Foreskin keratinocyte (primary cell): ENCODE measurements at places on chromosomes 1 and 21. TPM values are rescaled to one million over a fixed set of nuclear protein-coding genes. Genes with fewer than 3 reads are reported as not detected.

DNA sequence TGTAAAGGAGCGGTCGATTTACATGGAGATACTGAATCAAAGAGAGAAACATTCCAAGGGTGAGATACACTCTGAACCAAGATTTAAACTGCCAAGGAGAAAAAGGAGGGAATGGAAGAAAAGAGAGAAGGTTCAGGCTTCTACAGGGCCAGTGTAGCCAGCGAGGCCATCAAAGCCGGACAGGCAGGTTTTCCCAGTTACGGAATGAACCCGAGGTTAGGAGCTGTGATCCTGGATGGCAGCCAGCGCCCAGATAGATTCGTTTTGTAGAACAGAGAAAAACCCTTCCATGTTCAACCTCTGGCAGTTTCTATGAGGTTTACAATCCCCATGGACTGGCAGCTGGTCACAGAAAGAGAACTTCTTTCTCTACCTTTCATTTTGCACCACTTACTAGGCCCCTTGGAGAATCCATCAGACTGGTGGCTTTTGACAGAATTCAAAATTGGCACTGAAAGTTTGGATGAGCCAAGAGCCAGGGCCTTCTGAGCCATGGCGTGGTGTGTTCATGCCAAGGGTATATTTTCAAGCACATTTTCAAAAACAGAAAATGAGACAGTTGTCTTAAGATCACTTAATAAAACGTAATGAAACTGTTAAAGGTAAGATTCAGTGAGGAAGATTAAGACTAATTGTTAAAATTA, 171.5 kb downstream of the RUNX1 start:
- no peak for DNase-seq

DNA sequence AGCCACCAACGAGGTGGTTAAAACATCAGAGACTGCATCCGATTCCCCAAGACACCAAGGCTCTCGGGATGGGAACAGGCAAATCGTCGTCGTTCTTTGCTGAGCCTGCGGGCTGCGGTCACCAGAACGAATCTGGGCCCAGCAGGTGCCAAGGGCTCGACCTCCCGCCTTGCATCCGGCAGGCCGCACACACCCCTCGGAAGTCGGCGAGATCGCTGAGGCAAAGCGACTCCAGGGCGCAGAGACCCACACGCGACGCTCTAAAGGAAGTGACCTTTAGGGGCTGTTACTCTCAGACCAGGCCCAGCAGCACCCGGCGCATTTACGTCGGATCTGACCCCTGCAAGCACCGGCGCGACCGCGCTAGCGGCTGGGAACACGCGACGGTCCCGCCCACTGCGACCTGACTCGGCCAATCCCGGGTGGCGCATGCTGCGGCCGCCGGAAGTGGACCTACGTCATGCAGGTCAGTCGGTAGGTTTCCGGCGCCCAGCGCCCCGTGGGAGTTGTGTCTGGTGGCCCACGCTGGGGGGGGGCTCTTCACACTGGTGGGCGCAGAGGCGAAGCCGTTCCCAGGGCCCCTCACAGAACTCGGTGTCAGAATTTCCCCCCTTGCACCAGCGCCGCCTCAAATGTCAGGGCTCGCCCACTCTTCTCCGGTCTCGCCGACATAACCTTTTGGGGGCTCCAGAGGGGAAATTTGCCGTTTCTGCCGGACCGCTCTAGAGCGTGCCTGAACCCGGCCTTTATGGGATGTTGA, 7.5 kb upstream of the PARK7 start:
- DNase-seq, result peak; percentile 62

GRCh38 chr1:16612332-16613172, 812 bp downstream of the NBPF1 start:
- DNase-seq, result peak; percentile 91

DNA sequence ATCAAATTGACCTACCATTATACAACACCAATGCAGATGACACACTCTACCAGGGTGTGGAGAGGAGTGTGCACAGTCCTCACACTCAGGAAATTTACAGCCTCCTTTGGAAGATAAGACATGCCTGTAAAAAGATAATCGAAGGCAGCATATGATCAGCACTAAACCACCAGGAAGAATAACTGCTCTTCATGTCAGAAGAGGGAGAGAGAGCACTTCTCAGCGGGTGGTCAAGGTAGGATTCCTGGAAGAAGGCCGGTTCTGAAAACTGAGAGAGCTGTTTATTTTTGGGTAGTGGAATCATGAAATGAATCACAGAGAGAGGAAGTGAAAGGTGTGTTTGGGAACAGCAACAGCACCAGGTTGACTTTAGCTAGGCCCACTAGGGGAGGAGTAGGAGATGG, 14.0 kb upstream of the ZNF697 start:
- DNase-seq, result no peak

- DNase-seq, result no peak
Observed at GRCh38 chr1:199472018-199472417, 555.5 kb upstream of the NR5A2 start.

- no peak for DNase-seq
Observed at GRCh38 chr1:116270316-116271057, 102.6 kb upstream of the ATP1A1 start.

DNA sequence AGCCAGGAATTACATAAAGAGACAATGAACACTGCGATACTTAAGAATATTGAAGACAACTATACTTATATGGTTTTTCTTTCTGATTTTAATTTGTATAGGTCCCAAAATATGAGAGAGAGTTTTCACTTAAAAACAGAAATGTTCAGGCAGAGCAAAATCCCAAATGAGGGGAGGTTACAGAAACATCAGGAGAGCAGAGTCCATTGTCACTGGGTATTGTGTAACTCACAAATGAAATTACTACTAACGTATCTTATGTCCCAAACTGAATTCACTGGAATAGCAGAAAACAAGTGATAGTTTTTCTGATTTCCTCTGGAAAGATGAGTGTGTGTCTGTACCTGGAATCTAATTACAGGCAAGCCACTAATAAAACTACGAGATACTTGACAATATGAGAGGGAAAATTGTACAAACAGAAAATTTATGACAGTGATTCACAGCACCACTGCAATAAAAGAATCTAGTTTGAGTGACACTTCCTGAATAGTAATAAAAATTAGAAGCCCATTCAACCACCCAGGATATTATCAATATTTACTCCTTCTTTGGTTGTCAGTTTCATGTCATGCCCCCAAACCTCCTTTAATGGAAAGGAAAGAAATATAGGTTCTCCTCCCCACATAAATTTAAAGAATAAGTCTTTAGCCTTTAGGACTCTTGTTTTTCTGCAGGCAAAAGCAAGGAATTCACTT, 522.6 kb downstream of the ADGRL2 start:
- no peak for DNase-seq

GRCh38 chr1:23589585-23589986, 30.3 kb upstream of the ID3 start:
- no peak for DNase-seq

GRCh38 chr1:26468911-26469310, 3.3 kb upstream of the HMGN2 start:
- no peak for DNase-seq

DNA sequence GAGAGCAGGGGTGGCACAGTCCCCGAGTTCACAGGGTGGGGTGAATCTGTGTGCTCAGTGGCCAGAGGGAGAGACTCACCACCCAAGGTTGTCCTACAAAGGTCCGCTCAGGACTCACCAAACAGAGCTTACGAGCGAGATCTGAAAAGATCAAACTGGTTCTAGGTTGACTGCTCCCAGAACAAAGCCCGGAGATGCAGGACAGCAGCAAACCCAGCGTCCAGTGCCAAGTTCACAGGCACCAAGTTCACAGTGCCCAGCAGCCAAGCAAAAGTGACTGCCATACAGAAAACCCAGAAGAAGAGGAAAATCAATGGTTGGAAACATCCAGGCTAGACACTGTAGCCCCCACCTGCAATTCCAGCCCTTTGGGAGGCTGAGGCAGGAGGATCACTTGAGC, 35.7 kb downstream of the AGPAT3 start:
- no peak for DNase-seq

DNA sequence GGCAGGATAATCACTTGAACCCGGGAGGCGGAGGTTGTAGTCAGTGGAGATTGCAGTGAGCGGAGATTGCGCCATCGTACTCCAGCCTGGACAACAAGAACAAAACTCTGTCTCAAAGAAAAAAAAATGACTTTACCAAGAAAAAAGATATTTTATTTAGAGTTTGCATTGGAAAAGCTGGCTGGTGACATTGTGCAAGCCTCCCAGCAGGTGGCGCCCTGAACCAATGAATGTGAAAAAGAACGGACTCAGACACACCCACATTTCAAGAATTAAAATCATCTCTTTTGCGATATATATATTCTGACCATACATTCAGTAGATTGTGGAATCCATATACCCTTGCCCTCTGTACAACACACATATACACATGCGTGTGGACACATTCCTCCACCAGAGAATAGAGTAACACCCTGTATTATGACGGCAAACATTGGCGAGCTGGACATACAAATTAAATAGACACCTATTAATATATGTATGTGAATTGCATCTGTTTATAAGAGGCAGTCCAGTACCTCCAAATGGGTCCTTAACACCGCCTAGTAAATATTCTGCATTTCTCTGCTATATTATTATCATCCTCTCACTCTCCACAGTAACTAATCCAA, 39.0 kb upstream of the CADM3 start:
- no peak for DNase-seq

- DNase-seq, result no peak
Observed at GRCh38 chr1:216293683-216294082, 129.6 kb downstream of the USH2A start.

DNA sequence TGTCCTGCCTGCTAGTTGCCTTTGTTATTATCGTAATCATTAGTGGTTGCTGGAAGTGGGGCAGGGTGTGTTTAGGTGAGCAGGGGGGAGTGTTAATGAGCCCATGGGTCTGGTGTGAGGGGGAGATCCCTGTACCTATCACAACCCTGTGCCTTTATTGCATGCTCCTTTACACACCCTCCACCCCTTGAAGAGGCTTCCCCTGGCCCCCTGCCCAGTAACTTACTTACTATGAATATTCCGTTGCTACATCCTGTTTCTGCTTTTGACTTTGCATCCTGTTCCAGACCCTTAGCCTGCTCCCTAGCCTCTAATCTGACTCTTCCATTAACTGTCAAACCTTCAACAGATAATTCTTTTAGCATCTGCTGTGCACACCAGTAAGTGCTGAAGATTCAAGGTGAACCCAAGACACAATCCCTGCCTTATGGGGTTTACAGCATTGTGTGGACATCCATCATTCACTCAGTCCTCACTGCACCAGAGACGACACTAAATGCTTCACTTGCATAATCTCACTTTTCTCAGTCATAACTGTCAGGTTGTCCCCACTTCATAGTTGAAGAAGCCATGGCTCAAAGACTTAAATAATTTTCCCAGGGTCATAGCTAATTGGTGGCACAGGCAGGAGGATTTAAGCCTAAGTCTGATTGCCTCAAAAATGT, 47.9 kb downstream of the CDC7 start:
- no peak for DNase-seq

DNA sequence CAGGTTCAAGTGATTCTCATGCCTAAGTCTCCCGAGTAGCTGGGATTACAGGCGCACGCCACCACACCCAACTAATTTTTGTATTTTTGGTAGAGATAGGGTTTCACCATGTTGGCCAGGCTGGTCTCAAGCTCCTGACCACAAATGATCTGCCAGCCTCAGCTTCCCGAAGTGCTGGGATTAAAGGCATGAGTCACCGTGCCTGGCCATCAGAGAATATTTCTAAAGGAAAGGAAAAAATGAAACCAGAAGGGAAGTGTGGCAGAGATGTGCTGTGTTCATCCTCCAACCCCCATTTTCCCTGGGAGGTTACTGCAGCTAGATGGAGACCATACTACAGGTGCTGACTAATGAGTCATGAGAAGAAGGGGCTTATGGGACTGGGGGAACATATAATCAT, 964.1 kb downstream of the TTLL7 start:
- no peak for DNase-seq

GRCh38 chr21:44047996-44048560, 36.0 kb downstream of the TRAPPC10 start:
- no peak for DNase-seq

- no peak for DNase-seq
Observed at GRCh38 chr1:109213345-109213823, 334 bp upstream of the SARS1 start.

DNA sequence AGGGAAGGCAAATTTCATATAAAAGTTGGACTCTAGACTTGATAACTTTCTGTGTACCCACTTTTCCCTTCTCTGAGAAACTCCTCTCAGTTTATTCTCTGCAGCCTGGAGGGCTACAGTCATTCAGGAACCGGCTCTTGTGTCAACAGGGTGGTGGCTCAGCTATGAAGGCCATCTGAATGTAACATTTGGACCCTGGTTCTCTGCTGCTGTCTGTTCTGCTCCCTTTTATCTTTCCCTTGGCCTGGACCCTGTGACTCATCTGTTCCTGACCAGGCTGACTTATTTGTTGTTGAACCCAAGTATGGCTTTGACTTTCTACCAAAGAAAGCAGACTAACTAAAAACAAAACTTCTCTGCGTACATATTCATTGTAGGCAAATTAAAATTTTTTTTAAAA, 75.4 kb downstream of the CENPF start:
- no peak for DNase-seq

Gene HES3
- total RNA-seq, result not detected in 2 replicates

Gene RAB42
- 0.95 and 1.5 TPM in 2 replicates for total RNA-seq

Gene ETS2
- 46.4 and 61.5 TPM in 2 replicates for total RNA-seq

Gene TOR1AIP2
- total RNA-seq, result 88.9 and 92.1 TPM in 2 replicates

Gene RAP1GAP
- 0.63 and 1.0 TPM in 2 replicates for total RNA-seq

Gene ZNF672
- total RNA-seq, result 14.9 and 16.1 TPM in 2 replicates

Gene ZC3H12A
- total RNA-seq, result 24.5 and 32.4 TPM in 2 replicates

Gene LMX1A
- not detected in 2 replicates for total RNA-seq

Gene HRNR
- total RNA-seq, result not detected in 2 replicates

Gene SPATA45
- 0.44 TPM in 1 of 2 replicates, not detected in the other for total RNA-seq

Gene LAD1
- 233 and 240 TPM in 2 replicates for total RNA-seq
